ENCODE measurements at places on chromosomes 13 and 19.

DNA sequence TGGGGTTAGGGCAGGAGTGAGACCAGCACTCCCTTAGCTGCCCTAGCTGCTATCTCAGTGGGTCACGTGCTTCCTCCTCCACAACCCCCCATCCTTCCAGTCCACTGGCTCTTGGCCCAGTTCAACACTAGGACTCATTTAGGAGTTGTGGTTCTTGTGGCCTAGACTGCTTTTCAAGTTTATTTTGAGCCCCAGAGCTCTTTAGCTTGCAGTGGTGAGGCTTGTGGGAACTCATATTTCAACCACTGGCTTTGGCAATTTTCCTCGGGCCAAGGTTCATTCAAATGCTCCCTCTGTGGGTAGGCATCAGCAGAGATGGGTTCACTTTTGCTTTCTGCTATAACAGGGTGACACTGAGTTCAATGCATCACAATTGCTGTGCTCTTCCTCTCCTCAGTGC, 436.2 kb upstream of the SLITRK5 start:
- DNase-seq, result no peak
- no peak overlapping the region for H3K4me3 ChIP-seq
- H3K4me1 ChIP-seq, result no peaks in the 10 kb centered on the region

DNA sequence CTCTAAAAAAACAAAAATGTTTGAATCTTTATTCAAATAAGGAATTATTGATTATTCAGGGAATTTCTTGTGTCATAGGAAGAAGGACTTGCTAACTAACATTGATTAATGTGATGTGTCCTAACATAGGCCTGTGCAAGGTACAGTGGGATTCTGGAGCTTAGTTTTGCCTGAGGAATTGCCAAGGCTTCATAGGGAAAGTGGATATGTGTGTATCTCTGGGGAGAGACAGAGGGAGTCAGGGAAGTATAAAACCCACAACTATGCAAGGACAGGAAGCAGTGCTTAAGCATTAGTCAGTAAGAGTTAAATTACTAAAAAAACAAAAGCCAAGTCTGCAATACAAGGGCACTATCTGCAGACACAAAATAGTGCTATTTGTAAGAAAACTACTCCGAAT, 59.6 kb downstream of the WDFY2 start:
- H3K4me3 ChIP-seq, result no peak overlapping the region
- no peaks in the 10 kb centered on the region for H3K27me3 ChIP-seq
- H3K36me3 ChIP-seq, result peaks cover 1% of the 10 kb centered on the region
- H3K4me1 ChIP-seq, result peaks cover 38% of the 10 kb centered on the region
- DNase-seq, result no peak
- H3K27ac ChIP-seq, result peak overlapping the region; percentile 29

DNA sequence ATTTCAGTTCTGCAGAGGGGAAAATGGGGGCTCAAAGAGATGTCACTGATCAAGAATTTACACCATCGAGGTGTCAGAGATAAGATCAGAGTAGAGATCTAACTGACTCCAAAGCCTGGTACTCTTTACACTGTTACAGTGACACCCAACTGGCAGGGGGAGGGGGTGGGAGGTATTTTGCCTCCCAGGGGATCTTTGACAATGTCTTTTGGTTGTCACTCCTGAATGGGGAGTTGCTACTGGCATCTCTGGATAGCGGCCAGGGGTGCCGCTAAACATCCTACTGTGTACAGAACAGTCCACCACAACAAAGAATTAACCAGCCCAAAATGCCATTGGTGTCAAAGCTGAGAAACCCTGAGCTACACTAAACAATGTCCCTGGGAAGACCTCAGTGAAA, 3.1 kb downstream of the FPR3 start:
- H3K4me3 ChIP-seq, result no peak overlapping the region
- no peak for DNase-seq
- no peaks in the 10 kb centered on the region for H3K36me3 ChIP-seq
- H3K4me1 ChIP-seq, result no peaks in the 10 kb centered on the region
- no peak overlapping the region for H3K27ac ChIP-seq

- no peak overlapping the region for H3K4me3 ChIP-seq
- no peak for DNase-seq
- H3K36me3 ChIP-seq, result no peaks in the 10 kb centered on the region
- H3K27ac ChIP-seq, result no peak overlapping the region
- peaks cover 7% of the 10 kb centered on the region for H3K4me1 ChIP-seq
Observed at GRCh38 chr19:49196527-49197240, 39.1 kb downstream of the TRPM4 start.

GRCh38 chr19:3508771-3509535, 2.8 kb downstream of the FZR1 start:
- H3K27ac ChIP-seq, result peak overlapping the region; percentile 74
- no peak for DNase-seq
- H3K4me3 ChIP-seq, result peak overlapping the region; percentile 49
- peaks cover 36% of the 10 kb centered on the region for H3K36me3 ChIP-seq

DNA sequence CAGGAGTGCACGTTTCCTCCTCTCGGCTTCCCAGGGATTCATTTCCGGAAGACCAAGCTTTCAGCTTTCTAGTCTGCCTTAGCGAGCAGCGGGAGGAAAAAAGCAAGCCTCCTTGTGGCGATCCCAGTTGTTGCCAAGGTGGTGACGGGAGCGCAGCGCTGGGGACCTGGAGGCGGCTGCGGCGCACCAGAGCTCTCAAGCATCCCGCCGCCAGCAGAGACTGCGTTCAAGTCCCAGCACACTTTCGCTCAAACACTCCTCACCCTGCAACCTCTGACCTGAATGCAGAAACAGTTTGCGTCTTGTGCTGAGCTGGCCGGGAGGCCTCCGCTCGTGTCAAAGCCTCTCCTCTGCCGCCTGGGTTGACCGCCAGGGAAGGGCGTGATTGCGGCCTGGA, 4.9 kb downstream of the GSX1 start:
- H3K4me1 ChIP-seq, result peaks cover 4% of the 10 kb centered on the region
- H3K27me3 ChIP-seq, result peaks cover 86% of the 10 kb centered on the region
- H3K27ac ChIP-seq, result no peak overlapping the region
- H3K4me3 ChIP-seq, result no peak overlapping the region

Data from activated naive CD4-positive, alpha-beta T cell treated with anti-CD3 and anti-CD28 coated beads, Interleukin-2, amount 10 ng/mL, durations not matched to agents 7 days and 5 days (primary cell).